ENCODE measurements at places on chromosomes 7 and 10.

DNA sequence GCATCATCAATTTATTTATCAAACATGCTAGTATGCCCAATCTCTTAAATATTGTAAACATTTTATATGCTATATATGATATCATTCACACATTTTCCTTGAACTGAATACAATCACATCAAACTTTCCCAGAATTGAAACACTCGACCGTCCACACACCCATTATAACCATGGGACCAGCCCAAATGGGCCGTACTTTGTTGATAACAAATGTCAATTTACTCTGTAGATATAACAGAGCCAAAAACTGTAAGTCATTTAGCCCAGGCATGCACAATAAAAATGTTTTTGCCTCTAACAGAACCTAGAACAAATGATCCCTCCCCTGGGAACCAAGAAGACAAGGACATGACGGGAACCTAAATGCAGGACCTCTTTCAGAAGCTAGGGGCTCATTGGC, 683 bp upstream of the ANKRD22 start:
- no peak for DNase-seq

DNA sequence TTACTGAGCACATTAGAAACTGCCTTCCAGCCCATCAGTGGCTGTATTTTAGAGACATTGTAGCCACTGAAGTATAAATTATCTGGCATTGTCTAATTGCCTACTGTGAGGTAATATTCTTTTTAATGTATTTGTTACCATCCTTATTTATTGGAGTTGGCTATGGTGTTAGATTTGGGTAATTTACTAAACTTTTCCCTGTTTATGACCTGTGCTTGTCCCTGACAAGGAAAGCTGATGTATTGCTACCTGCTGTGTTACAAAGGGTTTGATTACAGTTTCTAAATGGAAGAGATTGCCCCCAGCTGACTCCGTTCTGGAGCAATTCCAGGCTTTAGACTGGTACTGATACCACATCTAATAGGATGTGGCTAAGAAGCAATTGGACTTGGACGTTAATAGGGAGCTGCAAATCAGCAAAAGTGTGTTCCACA, 12.3 kb upstream of the ASCC1 start:
- no peak for DNase-seq

DNA sequence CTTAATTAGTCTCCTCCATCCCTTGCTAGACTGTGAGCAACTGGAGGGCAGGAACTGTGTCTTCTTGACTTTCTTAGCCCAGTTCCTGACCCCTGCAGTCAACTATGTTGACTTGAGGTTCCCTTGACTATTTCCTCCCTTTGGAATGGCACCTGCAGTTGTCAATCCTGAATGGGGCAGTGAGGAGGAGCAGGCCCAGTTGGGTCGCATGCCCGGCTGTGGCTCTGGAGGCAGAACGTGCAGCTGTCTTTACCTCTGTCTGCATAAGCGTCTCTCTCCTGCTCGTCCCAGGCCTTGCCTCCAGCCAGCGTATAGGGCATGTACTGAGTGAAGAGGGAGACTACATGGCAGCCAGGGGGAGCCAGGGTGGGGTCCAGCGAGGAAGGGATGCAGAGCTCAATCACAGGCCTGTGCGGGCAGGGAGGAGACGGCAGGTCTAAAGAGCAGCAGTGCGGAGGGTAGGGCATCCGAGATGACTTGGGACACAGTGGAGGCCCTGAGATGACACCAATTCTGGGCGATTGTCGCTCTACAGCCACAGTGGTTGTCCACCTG, 26.8 kb downstream of the PYROXD2 start:
- DNase-seq, result no peak

DNA sequence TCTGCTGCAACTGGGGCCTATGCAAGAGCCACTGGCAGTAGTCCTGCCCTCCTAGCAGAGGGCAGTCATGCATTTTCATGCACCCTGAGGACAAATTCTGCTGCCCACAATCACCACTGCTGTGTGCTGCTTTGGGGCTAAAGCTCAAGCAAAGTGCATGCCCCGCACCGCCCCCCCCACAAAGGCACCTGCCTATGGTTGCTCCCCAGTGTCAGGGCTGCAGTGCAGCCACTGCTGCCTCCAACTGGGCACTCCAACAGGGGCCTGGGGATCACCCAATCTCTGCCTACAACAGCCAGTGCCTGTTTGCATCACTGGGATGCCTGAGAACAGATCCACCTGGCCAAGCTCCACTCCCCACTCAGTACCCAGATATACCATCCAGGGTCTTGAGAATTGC, 417.0 kb downstream of the HTR7 start:
- DNase-seq, result no peak

GRCh38 chr7:18770154-18770811, 274.7 kb downstream of the HDAC9 start:
- no peak for DNase-seq

- DNase-seq, result no peak
These were observed 2.0 kb upstream of the TNRC18 start for GRCh38 chr7:5425507-5426225.

GRCh38 chr7:150481186-150481920, 30.9 kb downstream of the GIMAP8 start:
- no peak for DNase-seq

- DNase-seq, result no peak
These were observed 34.1 kb upstream of the MKI67 start for GRCh38 chr10:128160297-128160711.

GRCh38 chr10:46308666-46309450, 22.1 kb downstream of the ANTXRL start:
- no peak for DNase-seq

DNA sequence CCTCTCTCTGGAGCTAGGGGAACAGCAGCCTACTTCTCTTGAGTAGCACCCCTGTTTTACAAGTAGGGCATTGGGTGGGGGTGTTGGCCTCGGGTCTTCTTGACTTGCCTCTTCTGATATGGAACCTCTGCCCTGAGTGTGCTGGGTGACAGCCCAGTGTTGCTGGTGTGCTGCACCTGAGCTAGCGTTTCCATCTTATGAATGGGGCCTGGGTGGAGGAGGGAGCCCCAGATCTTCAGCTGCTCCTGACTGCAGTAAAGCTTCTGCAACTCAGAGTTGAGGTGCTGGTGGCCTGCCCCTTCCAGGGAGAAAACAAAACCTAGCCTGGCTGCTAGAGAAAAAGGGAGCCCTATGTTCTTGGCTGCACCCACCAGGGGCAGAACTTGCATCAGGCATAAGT, 202.5 kb upstream of the SHH start:
- no peak for DNase-seq

GRCh38 chr7:597348-598178, 77.9 kb upstream of the PDGFA start:
- no peak for DNase-seq
